ENCODE measurements at places on chromosomes 13 and 19.

DNA sequence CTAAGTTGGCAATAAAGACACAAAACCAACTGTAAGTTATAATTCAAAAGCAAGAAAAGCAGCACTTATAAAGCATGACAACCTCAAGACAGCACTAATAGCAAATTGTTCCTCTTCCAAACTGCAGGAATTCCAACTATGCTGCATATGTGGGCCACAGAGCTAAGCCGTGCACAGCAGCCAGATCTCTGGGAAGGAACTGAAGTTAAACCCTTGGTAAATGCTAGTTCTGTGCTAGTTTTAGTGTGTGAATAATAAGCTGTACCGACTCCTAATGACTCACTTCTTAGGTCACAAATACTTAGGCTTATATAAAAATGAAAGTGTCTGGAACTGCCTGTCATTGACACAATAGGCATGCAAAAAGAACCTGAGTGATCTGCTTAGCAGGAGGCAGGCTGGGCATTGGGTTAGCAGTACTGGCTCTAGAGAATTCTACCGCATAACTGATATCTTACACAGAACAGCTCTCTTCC, 21.2 kb upstream of the GTF3A start:
- no peak for DNase-seq

DNA sequence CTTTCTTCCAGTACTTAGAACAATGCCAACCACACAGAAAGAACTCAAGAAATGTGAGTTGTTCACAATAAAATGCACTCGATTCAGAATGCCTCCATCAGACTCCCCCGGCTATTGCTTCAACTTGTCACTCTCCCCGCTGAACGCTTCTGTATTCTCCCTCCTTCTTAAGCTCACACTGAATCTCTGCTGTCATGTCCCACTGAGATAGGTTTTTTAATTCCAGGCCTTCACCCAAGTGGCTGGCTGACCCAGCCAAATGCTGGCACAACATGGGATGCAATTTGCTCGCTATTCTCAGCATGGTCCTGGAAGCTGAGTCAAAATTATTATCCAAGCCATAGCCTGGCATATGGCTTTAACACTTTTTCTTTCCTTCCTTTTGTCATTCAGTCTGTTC, 76.8 kb upstream of the SERP2 start:
- DNase-seq: no peak

DNA sequence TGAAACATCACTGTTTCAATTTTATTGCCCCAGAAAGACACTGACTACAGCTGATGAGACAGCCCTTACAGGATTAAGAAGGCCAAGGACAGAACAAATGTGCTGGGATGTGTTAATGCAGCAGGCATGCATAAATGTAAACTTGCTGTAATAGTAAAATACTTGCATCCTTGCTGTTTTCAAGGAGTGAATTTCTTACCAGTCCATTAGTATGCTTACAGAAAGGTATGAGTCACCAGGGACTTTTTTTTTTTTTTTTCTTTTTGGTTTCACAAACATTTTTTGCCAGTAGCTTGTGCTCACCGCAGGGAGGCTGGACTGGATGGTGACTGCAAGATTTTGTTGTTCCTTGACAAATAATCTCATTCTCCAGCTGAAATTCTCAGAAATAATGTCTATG, 55.1 kb downstream of the GPR180 start:
- DNase-seq: no peak

GRCh38 chr13:76463314-76463713, 422.9 kb downstream of the KCTD12 start:
- no peak for DNase-seq

DNA sequence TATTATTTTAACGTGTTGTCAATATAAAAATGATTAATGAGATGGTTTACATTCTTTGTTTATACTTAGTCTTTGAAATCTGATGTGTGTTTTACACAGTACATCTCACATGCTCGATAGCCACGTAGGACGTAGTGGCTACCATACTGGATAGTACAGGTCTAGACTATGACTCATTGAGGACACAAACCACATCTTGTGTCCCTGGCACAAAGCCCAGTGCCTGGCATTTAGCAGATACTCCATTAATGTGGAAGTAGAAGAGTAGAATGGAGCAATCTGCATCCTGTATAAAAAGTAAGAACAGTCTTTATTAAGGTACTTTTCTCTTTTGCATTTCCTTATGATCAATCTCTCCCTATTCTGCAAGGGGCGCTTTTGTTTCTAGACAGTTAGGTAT, 49.0 kb upstream of the FRY start:
- DNase-seq: no peak
